AG04450 (cell line): ENCODE measurements at places on chromosomes 7 and 10.

GRCh38 chr7:105838627-105839231 is 37.7 kb downstream of the ATXN7L1 start:
- DNase-seq: peak; percentile 26

- no peak for DNase-seq
Measured at GRCh38 chr10:102630663-102631062, 13.6 kb upstream of the TRIM8 start.

DNA sequence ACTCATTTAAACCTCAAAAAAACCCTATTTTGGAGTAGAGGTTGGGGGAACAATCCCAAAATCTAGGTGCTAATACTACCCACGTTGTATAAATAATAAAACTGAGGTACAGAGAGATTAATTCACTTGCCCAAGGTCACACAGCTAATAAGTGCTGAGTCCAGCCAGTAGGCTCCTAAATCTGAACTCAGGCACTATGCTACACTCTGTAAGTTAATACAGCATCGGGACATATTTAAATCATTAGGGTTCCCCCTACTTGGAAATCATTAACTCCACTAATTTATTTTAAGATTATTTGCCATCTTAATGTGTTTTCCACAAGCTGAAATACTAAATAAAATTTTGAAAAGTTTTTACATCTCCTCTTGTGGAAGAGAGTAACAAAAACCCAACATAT is 24.2 kb downstream of the PIP4K2A start:
- DNase-seq: no peak

DNA sequence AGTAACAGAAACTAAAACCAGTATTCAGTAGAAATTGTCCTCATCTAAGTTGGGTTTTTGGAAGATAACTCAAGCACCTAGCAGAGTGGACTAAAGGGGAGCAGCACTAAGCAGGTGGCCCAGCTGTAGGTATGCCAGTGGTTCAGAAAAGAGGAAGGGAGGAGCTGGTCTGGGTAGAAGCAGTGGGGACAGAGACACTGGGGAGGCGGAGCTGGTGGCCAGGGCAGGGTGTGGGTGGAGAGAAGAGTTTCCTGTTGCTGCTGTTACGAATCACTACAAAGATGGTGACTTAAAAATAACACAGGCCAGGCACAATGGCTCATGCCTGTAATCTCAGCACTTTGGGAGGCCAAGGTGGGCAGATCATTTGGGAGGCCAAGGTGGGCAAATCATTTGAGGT is 136.2 kb downstream of the WDR11 start:
- no peak for DNase-seq
